Head of caudate nucleus (tissue), 42 donors: ENCODE measurements at places on chromosomes 11 and 22.
A peak's percentile ranks its signal among the peaks of the same experiment; 100 is the strongest.

- peak; percentile 40 for DNase-seq
Measured at GRCh38 chr11:10294290-10294953, 403 bp upstream of the SBF2 start.

GRCh38 chr22:26585104-26585790 is 4.7 kb downstream of the TPST2 start:
- no peak for DNase-seq

DNA sequence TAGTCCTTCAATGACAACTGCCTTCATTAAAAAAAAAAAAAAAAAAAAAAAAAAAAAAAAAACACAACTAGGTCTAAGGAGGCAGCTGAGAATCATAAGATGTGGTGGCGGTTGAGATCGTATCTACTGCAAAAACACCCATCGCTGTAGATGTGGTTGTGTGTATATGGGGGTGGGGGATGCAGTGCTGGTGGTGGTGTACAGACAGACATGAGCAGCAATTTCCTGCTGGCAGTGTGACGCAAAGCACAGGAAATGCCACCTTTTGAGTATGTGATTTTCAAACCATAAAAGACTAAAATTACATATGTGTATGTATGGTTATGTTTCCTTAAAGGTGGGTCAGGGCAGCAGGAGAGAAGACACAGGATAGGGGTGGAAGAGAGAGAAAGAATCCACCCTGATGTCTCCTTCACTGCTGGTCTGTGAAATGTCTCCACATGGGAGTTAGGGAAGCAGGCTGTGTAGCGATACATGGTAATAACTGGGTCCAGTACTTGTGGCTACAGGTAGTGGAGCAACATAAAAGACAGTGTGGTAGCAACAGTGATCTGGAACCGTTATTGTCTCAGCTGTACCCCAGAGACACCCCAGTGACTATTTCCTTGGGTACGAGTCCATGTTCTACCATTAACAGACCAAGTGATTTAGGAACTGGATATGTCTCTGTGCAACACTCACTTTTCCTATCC is 57.9 kb downstream of the SYTL2 start:
- no peak for DNase-seq

DNA sequence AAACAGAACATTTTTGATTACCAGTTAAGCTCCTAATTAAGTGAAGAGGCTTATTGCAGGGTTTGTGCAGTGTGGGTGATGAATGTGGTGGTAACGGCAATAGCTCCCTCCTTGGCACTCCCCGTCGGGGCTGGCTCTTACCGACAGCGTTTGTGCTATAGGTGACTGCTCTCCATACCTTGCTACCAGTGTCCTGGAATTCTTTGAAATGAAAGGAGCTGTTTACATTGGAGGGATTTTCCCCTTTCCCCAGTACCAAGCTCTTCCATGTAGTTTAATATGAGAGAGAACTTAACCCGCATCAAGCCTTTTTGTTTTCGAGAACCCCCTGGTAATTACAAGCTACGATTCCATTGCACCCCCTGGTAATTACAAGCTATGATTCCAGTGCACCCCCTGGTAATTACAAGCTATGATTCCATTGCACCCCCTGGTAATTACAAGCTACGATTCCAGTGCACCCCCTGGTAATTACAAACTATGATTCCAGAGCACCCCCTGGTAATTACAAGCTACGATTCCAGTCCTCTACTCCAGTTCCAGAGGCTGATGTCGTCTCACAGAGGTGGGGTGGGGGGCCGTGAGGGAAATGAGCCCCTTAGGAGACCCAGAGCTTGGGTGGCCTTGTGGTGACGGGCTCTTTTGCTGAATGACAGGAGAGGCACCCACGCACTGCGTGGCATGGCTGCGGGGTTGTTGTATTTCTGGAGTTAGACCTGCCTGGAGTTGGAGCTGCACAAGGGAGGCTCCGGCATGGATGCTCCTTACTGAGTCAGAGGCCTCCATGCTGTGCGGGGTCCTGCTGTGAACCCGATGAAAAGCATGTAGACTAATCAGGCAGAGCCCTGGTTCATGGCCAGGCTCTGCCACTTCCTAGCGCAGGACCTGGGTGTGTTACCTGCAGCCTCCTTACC is 205.3 kb downstream of the TBC1D22A start:
- DNase-seq, result no peak

GRCh38 chr11:57294225-57295131 is 30.3 kb downstream of the TNKS1BP1 start:
- DNase-seq, result no peak

- DNase-seq, result no peak
Measured at GRCh38 chr11:22859756-22860155, 518 bp downstream of the CCDC179 start.

DNA sequence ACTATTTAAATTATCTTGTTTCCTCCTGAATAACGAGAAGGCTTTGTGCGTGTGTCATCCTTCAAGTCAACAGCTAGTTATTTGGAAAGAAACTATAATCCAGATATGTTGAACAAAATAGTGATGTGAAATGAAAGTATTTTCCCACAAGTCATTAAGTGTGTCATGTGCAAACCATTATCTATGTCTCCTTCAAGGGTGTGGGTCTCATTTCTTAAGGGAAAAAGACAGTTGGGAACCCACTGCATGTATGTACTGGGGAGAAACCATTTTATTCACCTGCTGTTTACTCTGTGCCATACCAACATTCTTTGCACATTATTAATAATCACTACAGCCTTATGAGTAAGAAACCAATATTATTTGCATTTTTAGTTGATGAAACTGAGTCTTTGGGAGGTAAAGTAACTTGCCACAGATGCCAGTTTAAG is 145.3 kb upstream of the CTSC start:
- no peak for DNase-seq

DNA sequence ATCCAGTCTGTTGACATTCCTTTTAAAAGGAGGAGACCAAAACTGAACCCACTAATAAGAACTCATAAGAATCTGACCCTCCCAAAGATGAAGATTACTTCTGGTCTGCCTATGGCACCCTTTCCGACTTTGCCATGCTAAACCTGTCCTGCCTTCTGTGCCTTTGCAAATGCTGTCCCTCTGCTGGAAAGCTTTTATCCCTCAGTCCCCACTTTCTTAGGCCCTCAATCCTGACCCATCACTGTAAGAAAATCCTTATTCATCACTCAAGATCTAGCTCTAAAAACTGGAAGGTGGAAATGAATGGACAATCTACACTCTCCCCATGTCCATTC is 10.4 kb downstream of the MPZL3 start:
- DNase-seq, result no peak

- no peak for DNase-seq
Measured at GRCh38 chr22:36065462-36065774, 36.8 kb upstream of the RBFOX2 start.

- no peak for DNase-seq
Measured at GRCh38 chr22:23106906-23107367, 34.9 kb downstream of the RSPH14 start.
